ENCODE measurements at places on chromosomes 5 and 9.

- DNase-seq, result no peak
These were observed 57.7 kb downstream of the PDE6A start for GRCh38 chr5:149886692-149887470.

DNA sequence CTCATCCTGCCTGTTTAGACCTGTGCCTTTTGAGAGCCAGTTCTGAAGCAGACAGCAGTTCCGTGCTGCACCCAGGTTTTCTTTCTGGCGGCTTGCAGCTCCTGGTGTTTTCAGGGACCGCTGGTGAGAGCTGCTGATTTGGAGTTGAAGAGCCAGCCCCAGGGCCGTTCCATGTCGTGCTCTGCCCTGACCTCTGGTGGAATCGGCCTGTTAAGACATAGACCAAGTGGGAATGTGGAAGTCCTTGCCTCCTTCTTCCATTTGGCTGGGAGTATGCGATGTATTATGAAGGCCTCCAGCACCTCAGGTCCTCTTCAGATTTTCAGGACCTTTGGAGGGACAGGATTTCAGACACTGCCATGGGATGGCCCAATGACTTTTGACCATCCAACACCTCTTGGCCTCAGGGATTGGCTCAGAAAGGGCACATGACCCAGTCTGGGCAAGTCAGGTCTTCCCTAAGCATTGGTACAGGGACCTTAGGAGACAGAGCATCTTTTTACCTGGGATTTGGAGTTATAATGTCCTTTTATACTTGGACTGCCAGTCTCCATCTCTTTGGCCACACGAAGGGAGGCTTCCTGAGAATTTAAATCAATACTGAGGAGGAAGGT is 136.1 kb upstream of the CLINT1 start:
- DNase-seq, result peak; percentile 70

- no peak for DNase-seq
These were observed 338.6 kb downstream of the SLIT3 start for GRCh38 chr5:168962306-168962705.

- no peak for DNase-seq
These were observed 446.3 kb downstream of the ENC1 start for GRCh38 chr5:74194196-74194595.

- DNase-seq, result no peak
These were observed 180.3 kb downstream of the C9orf50 start for GRCh38 chr9:129440435-129441186.

DNA sequence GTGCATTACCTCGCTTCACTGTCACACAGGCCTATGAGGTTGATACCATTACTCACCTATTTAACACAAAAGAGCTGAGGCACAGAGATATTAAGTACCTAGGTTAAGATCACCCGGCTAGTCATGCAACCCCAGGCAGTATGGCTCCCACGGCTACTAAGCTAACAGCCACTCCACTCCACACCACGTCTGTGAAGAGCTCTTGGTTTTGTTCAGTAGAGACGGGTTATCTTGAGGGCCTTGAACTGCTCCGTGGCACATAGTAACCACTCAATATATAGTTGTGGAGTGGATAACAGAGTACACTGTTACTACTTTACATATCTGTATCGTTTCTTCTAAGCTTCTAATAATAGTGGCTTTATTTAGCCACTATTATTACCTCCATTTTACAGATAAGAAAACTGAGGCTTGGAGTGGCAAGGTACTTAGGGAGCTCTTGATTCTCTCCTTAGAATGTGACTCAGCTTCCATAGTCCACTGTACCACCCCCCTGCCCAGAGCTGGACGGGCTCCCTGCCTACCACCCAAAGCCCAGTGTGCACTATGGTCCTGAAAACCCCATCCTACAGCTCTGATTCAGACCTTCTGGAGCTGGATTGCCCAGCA is 1.0 kb upstream of the CORO2A start:
- DNase-seq, result no peak

DNA sequence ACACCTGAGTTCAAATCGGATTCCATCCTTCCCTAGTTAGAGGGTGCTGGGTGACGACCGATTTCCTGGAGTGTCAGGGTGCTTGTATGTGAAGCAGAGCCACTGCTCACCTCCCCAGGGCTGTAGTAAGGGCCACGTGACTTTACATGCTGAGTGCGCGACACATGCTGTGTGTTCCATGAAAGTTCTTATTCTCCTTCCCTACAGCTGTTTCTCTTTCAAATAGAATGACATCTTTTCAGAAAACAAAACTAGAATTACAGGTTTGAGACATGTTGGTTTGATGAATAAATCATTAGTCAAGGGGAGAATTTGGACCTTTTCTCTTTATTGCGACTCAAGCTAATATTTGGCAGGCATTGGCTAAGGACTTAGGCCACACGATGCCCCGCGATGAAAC is 113.1 kb downstream of the JMY start:
- no peak for DNase-seq
